ENCODE measurements at places on chromosomes 2 and 18.

GRCh38 chr2:241966647-241967466 is 97.3 kb downstream of the RTP5 start:
- no peak for DNase-seq

- DNase-seq, result no peak
Observed at GRCh38 chr2:96088340-96089335, 27.7 kb downstream of the ADRA2B start.

DNA sequence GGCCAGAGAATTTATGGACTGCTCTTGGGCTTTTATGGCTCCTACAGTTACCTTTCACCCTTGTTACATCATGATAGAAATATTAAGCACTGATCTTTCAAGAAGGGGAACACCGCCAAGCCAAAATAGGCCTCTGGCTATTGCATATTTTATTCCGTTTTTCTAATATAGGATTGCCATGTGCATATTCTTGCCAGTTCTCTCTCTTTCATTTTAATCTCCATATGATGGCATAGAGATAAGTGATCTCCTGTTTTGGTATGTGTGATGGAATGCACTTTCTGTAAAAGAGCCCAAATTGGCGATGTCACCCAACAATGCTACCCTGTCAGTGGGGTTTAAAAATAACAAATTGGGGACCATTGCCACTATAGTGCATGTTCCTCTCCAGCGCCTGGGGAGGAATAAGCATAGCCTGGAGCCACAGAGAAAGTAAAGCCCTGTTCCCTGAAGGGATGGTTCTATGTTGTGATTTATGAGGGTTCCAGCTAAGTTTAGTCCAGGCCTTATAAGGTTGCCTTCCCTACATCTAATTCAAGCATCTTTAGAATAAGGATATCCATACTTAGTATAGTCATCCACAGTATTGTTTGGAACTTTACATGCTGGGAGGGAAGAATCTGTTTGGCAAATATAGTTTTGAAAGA is 26.9 kb downstream of the CMPK2 start:
- no peak for DNase-seq

GRCh38 chr18:26961839-26962238 is 96.3 kb upstream of the AQP4 start:
- DNase-seq, result no peak

GRCh38 chr18:75211002-75211621 is 515 bp downstream of the TSHZ1 start:
- peak; percentile 56 for DNase-seq

DNA sequence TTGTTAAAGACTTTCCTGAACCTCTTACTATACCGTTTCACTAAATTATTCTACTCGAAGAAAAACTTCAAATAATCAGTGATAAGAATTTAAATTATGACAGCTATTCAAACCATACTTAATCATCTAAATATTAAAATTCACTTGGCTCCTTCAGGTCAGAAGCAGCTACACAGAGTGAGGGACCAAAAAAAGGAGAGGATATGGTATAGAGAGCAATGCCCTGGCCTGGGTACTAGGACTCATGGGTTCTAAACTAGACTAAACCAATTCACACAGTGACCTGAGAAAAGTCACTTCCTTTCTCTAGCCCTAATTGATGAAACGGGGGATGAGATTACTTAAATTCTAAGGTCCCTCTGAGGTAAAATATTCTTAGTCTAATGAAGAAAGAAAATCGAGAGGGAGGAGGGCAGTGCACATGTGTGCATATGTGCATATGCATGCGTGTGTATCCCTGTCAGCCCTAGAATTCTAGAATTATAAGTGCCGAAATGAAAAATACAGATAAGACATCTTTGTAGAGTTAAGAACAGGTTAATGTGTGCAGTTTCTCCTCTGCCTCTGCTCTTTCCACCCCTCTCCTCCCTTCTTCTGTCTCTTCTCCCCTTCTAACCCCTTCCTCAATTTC is 11.2 kb downstream of the STRN start:
- no peak for DNase-seq

- DNase-seq, result peak; percentile 37
Observed at GRCh38 chr2:43427032-43427424, 168.8 kb downstream of the THADA start.

DNA sequence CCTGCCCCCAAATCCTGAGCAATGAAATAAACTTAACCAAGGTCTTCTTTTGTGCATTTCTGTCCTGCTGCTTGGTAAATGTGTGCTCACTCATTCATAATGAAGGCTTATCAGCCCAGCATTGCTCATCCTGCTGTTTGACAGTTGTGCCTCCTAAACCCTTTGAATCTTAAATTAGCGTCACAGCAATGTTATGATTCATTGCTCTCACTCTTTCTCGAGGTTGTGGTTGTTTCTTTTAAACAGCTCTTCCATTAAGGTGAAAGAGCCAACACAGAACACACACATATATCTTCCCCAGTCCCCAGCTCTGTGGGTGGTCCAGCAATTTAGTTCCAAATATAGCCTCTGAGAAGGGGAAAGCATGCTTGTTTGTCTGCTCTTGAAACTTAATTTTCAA is 84.0 kb downstream of the EVA1A start:
- DNase-seq, result no peak

DNA sequence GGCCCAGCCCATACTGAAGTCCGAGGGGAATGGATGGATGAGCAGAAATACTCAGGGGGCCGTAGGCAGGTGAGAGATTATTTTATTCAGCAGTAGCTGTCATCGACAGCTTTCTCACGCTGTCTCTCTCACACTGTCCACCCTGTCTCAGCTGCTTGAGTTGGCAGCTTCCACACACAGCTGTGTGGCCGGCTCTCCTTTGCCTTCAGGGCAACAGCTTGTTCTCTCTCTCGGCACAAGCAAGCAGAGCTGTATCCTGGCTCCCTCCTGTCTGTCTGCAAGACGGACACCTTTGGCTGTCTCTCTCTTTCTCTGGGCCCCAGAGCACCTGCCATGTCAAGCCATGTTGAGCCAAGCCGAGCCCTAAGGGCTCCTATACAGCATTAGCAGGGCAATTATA is 9.8 kb upstream of the PAPOLG start:
- no peak for DNase-seq

Measured in OCI-M1 (cell line).